Activated gamma-delta T cell treated with anti-CD3 and anti-CD28 coated beads, Interleukin-2, amount 50 U/mL, for 16 hours (primary cell): ENCODE measurements at places on chromosomes 1 and 21.

DNA sequence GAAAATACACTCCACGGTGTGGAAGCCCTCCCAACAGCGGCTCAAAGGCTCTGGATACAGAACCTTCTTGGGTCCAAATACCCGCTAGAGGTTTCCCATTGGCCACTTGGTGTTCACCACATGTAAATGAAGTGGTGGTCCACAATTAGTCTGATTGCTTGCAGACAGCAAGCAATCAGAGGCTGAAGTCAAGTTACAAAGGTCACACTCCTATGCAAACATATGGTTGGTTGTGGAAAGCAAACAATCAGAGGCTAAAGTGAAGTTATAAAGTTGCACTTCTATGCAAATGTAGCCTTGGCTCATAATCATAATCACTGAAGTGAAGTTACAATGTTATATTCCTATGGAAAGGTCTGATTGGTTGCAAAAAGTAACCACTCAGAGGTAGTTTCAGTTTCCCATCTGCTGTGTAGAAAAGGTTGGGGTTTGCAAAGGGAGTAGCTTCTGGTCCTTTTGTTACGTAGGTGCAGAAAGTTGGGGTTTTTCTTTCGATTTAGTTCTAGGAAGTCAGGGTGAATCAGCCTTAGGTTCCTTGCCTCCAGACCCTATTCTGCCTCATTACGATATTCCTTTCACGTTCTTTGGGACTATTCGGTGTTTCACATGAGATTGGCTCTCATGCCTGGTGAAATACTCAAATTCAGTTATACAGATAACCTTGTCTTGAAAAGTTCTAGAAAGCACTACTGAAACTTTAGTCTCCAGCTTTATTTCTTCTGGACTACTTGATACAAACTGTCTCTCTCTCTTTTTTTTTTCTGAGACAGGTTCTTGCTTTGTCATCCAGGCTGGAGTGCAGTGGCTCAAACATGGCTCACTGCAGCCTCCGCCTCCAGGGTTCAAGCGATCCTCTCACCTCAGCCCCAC lies 36.7 kb upstream of the MTF2 start:
- DNase-seq, result peak; percentile 9

GRCh38 chr1:203590603-203591002 lies 36.0 kb upstream of the ATP2B4 start:
- no peak for DNase-seq

- DNase-seq, result no peak
These were observed 9.7 kb downstream of the OR2B11 start for GRCh38 chr1:247448107-247448791.

- DNase-seq, result no peak
These were observed 19.7 kb upstream of the KCNC4 start for GRCh38 chr1:110190282-110190929.

DNA sequence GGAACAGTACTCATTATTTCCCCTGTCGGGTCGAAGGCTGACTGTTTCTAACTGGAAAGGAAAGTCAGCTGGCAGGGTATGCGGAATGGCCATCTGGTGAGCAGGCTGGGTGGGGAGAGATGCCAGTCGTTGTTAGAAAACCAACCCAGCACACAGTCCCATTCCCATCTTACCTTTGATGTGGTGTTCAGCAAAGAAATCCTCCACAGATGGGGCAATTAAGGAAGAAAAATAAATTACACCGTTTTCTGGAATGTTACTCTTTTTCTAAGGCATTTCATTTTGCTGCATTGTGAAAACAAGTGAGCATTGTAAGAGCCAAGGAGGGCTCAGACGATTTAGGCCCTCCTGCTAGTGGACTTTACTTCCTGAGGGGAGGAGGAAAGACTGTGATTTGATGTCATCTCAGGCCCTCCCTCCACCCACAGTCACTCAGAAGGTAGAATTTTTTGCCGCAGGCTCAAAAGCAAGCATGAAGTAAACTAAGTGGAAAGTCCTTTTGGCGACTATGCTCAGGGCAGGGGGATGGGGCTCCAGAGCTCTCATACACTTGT lies at the start of gene SLC16A4:
Gene SLC16A4 (minus strand): TSS at position 335 of the 554 bp plus-strand sequence. CDS start 1,703 bp downstream, outside the sequence.
- no peak for DNase-seq

GRCh38 chr1:61427510-61427909 lies 297.4 kb downstream of the TM2D1 start:
- DNase-seq, result no peak

- DNase-seq, result no peak
These were observed 91.2 kb downstream of the TRABD2B start for GRCh38 chr1:47906009-47906432.

DNA sequence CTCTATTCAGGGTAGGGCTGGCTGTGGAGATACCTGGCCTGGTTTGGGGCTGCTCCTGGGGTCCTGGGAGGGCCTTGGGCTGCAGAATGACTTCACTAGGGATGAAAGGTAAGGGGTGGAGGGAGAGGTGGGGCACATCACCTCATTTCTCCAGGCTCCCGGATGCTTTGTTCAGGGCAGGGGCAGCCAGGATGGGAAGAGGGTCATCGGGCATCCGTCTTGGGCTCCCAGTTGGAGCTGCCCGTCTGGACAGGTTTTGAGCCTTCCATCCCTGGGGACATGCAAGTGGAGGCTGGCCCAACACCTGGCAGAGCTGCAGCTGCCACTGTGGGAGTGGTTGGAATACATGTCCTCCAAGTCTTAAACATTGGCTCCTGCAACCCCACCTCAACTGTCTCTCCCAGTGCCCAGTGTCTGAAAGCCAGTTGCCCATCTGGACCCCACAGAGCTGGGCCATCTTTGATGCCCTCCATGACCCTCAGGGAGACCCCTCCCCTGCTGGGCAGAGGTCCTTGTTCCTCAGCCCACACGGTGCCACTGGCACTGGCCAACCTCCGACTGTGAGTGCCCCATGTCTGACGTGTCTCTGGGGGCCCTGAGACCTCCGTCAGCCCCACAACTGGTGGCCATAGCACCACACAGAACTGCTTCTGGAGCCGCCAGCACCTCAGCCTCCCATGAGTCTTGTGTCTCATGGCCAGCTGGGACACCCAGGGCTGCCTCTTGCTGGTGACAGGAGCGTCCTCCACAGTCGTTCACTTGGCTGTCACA lies 52.8 kb downstream of the TRIM11 start:
- DNase-seq, result no peak

GRCh38 chr1:61950418-61950817 lies 208.1 kb downstream of the PATJ start:
- no peak for DNase-seq

- no peak for DNase-seq
These were observed 8.2 kb downstream of the CLCC1 start for GRCh38 chr1:108955111-108955510.
